Stimulated activated CD8-positive, alpha-beta memory T cell treated with anti-CD3 and anti-CD28 coated beads, Interleukin-4, amount 100 ng/mL, for 1 hour (primary cell): ENCODE measurements at places on chromosomes 4 and X.

DNA sequence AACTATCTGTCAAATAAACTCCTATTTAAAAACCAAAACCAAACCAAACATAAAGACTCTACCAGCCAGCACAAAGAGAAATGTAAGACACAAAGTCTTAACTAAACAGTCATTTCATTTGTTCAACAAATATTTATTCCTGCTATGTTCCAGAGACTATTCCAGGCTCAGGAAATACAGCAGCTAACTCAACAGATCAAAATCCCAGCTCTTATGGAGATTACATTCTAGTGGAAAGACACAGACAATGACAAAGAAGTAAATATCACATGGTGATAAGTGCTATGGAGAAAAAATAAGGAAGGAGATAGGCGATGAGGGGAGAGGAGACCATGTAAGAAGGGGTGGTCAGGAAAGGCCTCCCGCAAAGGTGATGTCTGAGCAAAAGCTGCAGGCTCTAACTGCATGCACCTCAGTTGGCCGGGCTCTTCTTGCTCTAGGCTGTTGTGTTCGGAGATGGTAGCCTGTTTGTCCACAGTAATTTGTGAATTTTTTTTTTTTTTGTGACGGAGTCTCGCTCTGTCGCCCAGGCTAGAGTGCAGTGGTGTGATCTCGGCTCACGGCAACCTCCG lies 15.1 kb downstream of the PPEF1 start:
- no peak for DNase-seq

GRCh38 chr4:70874268-70875156 lies 27.7 kb upstream of the MOB1B start:
- DNase-seq, result no peak

DNA sequence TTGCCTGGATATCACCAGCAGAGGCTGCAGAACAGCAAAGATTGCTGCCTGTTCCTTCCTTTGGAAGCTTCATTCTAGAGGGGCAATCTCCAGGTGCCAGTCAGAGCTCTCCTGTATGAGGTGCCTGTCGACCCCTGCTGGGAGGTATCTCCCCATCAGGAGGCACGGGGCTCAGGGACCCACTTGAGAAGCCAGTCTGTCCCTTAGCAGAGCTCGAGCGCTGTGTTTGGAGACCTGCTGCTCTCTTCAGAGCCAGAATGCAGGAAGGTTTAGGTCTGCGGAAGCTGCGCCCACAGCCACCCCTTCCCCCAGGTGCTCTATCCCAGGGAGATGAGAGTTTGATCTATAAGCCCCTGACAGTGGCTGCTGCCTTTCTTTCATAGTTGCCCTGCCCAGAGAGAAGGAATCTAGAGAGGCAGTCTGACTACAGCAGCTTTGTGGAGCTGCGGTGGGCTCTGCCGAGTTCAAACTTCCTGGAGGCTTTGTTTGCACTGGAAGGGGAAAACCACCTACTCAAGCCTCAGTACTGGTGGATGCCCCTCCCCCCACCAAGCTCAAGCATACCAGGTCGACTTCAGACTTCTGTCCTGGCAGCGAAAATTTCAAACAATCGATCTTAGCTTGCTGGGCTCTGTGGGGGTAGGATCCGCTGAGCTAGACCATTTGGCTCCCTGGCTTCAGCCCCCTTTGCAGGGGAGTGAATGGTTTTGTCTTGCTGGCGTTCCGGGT lies 57.9 kb downstream of the DKK2 start:
- no peak for DNase-seq

DNA sequence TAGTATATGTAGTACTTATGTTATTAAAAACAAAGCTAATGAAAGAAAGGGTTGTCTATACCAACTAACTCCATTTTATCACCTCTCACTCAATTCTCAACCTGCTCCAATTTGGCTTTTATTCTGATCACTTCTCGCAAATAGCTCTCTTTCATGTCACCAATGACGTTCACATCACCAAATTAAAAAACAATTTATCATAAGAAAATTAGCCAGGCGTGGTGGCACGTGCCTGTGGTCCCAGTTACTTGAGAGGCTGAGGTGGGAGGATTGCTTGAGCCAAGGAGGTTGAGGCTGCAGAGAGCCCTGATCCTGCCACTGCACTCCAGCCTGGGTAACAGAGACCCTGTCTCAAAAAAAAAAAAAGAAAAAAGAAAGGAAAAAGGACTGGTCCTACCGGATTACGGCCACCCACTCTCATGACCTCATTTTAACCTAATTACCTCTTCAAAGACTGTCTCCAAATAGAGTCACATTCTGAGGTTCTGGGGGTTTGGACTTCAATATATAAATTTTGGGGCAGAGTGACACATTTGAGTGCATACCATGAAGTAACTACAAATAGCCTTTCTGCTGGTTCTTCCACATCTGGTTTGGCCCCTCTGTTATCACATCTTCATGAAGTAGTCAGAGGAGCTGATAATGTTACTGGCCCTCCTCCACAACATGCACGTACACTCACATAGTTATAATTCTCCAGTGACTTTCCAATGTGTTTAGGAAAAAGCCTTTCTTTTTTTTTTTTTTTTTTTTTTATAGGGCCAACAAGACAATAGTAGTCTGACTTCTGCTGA lies 15.8 kb upstream of the RBMX start:
- DNase-seq, result no peak

DNA sequence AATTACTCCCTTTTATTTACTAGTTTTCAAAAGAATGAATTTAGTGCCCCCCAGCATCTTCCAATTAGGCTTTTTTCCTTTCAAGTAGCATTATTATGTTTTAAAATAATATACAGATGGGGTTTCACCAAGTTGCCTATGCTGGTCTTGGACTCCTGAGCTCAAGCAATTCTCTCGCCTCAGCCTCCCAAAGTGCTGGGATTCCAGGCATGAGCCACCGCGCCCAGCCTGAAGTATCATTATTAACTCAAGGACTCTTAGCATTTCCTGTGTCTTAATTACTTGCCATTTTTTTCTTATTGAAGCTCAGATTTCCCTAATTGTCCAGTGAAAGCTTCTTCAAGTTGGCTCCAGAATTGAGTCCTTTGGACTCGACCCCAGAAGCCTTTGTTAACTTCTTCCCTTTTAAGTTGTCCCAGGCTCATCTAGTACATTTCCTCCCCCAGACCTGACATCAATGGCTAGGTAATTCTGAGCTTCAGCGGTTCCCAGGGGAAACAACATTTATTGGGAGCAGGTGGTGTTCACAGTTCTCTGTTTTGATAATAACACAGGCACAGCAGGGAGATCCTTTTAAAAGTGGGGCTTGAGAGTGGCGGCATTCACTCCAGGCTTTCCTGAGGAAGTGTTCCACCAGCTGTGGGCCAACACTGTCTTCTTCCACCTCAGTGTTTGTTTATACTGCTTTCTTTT lies 10.0 kb downstream of the SAT1 start:
- no peak for DNase-seq

DNA sequence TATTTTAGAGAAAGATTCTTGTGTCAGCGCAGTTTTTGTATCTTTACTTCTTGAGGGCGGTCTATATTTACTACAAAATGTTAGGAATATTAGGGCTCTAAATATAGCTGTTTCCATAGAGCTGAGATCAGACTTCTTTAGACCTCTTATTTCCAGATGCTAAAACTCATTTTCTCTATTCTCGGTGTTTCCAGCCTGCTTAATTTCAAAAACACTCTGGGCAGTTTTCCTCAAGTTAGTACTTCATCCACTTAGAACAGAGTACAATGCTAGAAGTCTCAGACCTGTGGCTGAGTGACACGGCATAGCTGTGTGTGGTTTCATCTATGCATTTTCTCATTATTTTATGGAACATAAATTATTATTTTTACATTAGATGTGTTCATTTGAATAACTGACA lies 346.6 kb downstream of the PABPC4L start:
- DNase-seq, result no peak

GRCh38 chrX:14997271-14997670 lies 124.0 kb downstream of the MOSPD2 start:
- DNase-seq, result no peak

DNA sequence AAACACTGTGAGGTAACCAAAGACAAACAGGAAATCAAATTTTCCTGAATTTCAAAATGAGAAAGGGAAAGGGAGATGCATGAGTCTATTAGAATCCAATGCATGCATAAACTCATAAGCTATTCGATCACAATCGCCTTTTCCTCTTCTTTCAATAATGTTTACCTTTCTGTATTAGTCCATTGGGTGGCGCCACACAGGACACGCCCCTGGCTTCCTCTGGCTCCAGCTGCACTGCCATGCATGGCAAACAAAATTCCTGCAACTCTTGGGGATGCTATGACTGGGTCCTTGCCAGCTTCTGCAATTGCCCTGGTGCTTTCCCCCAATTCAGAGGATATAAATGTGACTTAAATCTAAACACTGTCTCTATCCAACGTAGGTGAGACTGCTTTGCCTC lies 424.5 kb upstream of the PCDH7 start:
- DNase-seq, result no peak

GRCh38 chr4:159363361-159363760 lies 260.5 kb downstream of the RAPGEF2 start:
- no peak for DNase-seq

DNA sequence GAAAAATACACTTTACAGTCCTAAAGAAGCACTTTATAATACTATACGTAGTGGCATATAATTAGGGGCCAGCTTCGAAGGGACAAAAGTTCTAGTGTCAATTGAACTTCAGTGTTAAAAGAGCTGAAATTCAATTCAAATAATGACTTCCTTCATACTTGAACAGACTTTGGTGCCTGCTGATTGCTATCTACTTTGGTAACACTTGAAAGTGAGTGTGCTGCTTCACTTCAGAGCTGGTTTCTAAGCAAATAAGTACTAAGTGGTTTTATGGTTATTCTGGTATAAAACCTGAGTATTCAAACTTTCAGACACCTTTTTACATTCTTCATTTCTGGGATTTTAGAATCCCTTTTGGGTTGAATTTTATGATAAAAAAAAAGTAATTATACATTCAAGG lies 107.0 kb downstream of the SLC4A4 start:
- DNase-seq, result no peak

DNA sequence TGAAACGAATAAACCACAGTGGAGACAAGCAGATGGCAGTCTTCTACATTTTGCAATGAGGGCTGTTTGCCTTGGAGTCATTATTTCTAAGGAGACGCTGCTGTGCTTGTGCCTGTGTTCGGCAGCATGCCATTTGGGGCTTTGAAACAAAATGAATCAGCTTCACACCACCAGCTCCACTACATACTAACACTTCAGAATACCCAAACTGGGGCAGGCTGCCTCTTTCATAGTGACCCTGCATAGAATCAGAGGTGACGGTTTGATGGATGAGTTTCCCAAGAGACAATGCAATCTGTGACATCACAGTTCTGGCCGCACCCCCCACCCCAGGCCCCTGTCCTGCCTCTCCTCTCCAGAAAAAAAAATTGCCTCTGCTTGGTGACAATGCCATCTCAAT lies 57.1 kb upstream of the MID1 start:
- DNase-seq, result no peak

DNA sequence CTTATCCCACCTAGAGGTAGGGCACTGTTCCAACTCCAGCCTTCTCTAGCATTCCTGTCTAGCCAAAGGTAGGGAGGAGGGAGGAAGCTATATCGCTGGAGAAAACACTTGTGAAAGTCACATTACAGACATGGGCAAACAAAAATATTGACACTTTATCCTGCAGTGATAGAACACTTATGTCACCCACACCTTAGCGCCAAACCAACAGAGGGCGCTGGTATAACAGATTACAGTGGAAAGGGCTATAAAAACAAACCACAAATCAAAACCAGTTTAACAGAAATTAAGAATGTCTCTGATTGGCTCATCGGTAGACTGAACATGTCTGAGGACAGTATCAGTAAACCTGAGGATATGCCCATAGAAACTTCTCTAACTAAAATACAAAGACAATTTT lies 451.3 kb downstream of the TLL1 start:
- DNase-seq, result no peak

DNA sequence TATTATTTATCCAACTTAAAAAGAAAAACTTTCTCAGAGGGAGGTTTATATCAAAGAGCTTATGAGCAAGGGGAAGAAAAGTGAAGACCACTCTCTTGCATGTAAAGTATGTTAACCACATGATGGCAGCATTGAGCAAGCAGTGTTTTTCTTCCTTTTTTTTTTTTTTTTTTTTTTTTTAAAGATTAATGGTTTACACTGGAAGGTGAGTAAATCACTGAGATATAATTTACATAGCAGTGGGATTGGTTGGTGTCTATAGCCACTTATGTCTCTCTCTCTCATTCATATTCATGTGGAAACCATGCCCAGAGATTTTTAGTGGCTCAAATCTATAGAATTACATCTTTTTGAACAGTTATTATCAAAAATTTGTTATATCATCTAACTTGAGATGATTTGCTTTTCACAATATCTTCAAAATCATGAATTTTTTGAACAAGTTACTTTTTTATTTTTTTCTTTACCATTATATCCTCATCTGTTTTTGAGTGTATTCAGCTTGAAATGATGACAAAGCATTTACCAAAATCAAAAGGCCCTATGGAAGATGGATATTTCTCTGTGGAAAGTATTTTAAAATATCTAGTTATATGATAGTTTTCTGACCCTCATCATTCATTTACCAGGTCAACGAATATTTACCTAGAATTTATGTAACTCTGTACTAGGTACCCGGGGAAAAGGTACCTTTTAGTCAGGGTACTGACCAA lies 31.6 kb downstream of the MTHFD2L start:
- no peak for DNase-seq

- DNase-seq, result no peak
Measured at GRCh38 chr4:54708339-54709279, 50.9 kb downstream of the KIT start.

GRCh38 chr4:53676402-53676871 lies 85.2 kb upstream of the LNX1 start:
- no peak for DNase-seq
